ENCODE measurements at places on chromosomes 3 and 15.

DNA sequence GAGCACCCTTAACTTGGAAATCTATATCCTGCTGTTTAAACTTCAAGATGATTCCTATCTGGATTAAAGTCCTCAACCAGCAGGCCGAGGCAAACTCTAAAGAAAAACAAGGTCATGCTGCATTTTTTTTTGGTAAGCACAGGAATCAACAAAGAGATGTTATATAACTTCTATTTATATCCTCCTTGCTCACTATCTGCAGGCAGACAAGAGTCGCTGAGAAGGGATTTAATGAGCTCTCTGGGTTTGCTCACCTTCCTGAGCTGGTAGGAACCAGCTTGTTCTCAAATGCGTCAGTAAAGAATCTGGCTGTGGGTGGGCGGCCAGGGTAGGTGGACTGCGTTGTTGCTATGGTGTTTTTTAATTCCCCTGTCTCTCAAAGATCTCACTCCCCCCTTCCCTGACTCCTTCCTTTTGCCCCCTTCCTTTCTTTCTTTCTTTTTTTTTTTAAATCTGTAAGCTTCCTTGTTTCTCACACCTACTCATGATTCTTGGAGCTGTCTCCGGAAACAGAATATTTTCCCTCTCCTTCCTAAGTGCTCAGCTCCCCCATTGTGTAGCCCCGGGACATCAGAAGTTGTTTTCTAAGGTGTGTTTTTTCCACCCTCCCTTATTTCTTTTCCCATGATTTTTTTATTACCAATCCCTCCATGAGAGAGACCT lies 228.8 kb upstream of the BHLHE40 start:
- no peak for DNase-seq

- DNase-seq: no peak
Observed at GRCh38 chr15:41568350-41569017, 9.5 kb downstream of the TYRO3 start.

DNA sequence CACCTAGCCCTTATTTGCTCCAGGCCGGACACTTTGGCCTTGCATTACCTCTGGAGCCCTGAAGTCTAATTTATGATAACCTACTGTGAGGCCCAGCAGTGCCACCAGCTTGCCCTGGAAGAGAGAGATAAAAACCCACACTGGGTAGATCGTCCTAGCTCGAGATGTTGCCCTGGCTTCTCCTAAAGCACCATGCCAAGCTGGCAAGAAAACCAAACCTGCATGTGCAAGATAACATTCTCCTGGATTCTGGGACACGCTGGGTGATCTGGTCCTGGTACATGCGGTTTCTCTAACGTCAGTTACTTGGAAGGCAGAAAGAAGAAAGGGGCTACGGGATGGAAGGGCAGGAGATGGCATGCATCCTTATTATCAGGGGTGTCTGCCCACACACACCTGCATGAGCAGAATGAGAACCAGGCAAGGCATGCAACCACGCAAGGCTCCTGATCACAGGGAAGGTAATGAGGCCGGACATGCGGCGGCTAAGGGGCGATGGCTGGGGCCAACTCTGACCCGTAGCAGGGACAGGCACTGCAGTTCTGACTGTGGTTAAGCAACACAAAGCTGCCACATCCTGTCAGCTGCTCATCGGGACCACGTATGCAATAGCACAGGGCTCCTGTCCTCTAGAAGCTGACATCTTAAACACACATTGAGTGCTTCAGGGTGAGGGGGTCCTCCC lies 73.0 kb downstream of the OXNAD1 start:
- DNase-seq: no peak

- no peak for DNase-seq
Observed at GRCh38 chr3:118165413-118165812, 869.2 kb downstream of the IGSF11 start.

DNA sequence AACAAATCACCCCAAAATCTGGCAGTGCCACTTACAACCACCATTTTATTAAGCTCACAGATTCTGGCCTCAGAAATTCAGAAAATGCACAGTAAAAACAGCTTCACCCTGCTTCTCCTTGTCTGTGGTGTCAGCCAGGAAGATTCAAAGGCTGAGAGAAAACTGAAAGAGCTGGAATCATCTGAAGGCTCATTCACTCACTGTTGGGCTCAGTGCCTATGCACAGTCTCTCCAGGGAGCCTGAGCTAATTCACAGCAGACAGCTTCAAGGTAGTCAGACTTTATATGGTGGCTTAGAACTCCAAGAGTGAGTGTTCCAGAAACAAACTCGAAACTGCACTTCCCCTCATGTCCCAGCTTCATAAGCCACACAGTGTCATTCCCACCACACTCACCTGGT lies 16.5 kb upstream of the PLOD2 start:
- DNase-seq: no peak

DNA sequence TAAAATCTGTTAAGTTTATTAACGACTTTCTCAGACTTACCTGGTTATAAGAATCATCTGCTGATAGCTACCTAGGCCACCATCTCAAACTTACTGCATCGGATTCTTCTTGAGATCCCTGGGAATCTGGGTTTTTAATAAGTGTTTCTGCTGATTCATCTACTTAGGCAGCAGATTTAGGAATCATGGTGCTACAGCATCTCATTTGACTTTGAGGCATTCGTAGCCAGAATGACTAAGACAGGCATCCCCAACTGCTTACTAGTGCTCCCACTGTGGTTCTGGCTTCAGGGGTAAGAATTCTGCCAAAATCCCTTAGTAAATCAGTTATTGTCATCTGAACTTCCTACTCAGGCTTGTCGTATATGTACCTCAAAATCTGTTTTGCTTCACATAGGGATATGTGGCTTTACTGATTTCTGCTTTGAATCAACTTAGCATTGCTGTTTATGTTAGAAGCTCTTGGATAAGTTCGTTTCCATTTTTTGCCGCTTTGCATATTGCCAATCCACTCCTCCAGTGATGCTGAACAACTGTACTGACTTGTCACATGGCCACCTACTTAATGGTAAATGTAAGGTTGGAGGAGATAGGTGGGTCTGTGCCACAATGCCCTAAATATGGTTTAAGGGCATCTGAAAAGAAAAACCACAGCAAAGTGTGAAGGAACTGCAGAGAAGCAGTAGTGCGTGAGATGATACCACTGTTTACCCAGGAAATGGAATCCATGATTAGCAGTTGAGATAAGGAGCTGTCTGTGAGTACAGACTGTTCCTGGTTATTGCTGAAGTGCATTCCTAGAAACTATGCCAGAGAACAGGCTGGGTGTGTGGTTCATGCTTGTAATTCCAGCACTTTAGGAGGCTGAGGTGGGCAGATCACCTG lies 60.3 kb downstream of the MAP6D1 start:
- no peak for DNase-seq

GRCh38 chr3:10249833-10250232 lies 1.6 kb downstream of the TATDN2 start:
- no peak for DNase-seq

- no peak for DNase-seq
Observed at GRCh38 chr15:34182942-34183341, 27.0 kb downstream of the KATNBL1 start.

DNA sequence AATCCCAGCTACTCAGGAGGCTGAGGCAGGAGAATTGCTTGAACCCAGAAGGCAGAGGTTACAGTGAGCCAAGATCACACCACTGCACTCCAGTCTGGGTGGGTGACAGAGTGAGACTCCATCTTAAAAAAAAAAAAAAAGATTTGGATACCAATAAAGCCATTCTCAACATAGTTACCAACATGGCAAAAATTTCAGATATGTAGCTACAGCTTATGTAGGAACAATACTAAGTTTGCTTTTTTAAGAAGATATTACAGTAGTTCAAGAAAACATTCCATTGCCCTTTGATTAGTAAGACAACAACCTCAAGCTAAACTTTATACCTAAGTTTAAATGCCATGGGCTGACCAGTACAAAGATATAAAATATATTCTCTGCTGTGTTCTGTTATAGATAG lies 34.4 kb downstream of the ZNF106 start:
- DNase-seq: no peak

DNA sequence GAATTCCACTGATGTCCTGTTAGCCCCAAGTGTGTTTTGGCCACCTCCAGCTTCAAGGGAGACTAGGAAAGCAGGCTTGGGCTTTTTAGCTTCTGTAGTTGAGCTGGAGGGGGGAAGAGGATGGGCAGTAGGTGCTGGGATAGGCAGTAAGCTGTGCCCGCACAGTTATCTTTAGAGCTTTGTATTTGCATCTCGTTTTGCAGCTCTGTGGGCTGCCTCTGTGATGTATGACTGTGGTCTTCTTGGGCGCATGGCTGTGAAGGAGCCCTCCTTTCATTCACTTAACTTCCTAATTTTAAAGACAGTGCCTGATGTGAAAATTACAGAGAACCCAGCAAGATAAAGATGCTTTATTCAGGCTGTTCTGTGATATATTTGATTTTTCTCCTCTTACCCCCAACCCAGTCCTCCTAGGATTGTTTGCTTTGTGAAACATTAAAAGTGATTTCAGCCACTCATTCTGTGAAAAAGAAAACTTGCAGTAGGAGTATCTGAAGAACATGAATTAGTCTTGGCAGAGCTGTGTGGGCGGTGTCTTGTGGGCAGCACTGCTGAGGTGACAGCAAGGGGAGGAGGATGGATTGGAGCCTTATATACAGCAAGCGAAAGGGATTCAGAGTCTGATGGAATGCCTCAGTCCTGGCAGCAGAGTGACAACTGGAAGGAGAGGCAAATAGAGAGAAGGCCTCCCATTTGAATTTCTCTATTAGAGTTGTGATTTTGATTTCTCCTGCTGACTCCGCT lies 74.3 kb downstream of the LARS2 start:
- DNase-seq: no peak

- DNase-seq: no peak
Observed at GRCh38 chr3:193962986-193963685, 172.8 kb upstream of the HES1 start.

DNA sequence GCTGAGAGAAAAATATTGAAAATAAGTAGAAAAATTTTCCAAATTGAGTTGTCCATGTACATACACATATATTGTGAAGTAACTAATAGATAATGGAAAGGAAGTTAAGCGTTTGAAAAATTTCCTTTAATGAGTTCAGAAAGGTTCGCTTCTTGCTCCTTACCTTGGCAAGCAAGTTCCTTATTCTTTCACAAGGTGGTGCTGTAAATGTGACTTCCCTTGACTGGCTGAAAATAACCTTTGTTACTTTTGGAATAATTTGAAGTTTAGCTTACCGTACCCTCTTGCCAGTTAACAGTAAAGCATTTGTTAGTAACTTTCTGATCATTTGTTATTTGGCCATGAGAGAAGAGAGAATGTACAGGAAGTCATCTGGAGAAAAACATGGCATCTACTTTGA lies 41.6 kb downstream of the PYDC2 start:
- no peak for DNase-seq

DNA sequence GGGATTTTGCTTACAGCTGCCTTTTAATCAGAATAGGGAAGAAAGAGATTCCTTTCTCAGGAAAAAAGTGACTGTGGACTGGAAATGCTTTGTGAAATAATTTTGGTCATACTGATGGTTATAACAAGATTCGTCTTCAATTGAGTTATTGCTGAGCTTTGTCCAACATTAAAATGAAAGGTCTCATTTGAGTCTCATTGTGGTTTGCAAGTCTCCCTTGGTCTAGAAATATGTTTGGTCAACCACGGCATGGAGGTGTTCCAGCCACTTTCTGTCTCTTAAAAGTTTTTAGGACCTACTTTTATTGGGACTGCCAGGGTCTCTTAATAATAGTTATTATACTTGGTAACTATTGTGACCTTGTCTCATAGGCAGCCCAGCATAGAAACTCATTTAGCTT lies 15.3 kb downstream of the FLNB start:
- DNase-seq: no peak

DNA sequence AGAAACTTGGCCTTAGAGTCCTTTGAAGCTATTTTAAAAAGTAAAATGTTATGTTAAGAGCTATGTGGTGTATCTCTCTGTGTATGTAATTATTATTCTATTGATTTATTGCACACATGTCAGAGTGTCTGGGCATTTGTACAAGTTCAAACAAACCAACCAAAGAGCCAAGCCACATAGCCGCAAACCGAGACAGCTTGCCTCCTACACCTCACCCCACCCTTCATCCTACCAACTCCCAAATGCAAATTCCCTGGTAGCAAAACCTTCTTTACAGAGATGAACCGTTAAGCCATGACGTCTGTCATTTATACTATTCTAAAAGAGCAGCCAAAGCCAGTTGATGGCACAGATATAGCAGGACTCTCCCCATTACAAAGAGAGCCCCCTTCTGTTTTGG lies 332.3 kb downstream of the ERC2 start:
- DNase-seq: no peak

- no peak for DNase-seq
Observed at GRCh38 chr15:54517366-54517765, 539.1 kb downstream of the UNC13C start.
